ENCODE measurements at places on chromosomes 2 and 18.

GRCh38 chr2:54038835-54039234 is 68.0 kb upstream of the PSME4 start:
- no peak for DNase-seq

GRCh38 chr18:61690418-61691138 is 202.2 kb downstream of the RNF152 start:
- DNase-seq: peak; percentile 21

- no peak for DNase-seq
Measured at GRCh38 chr2:200127848-200128247, 172.5 kb downstream of the MAIP1 start.

- no peak for DNase-seq
Measured at GRCh38 chr18:74286106-74286855, 5.5 kb downstream of the CYB5A start.

GRCh38 chr2:75614162-75614651 is 32.4 kb upstream of the MRPL19 start:
- DNase-seq: peak; percentile 71

DNA sequence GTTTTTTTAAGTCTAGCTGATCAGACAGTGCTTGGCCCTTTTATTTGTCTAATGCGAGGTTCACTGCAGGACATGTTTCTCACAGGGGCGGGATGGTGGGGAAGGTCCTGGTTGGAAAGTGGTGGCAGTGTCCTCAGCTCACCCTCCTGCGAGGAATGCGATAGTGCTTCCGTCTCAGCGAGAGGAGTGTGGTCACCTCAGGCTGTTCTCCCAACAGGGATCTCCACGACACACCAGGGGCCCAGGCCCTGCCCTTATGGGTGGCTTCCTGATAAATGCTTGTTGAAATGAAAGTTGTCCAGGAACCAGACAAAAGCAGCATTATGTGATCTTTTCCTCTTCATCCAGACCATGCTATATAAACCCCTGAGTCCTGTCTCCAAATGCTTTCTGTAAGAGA is 70.1 kb downstream of the BOLA3 start:
- no peak for DNase-seq

DNA sequence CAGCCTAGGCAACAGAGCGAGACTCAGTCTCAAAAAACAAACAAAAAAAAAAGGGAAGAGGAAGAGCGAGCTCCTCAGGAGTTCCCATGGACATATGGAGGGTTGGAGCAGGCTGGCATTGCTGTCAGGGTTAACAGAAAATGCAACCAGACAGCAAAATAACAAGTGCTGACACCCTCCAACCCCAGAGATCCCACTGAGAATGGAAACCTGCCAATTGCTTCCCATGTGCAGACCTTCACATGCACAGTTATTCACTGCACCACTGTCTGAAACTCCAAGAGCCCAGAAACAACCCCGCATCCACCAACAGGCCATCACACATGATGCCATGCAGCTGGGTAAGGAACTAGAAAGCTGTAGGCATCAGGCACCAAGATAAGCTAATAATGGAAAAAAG is 43.5 kb downstream of the TFCP2L1 start:
- no peak for DNase-seq

- no peak for DNase-seq
Measured at GRCh38 chr2:234771980-234772732, 179.7 kb upstream of the SH3BP4 start.

GRCh38 chr2:24620936-24621335 is 129.9 kb downstream of the NCOA1 start:
- no peak for DNase-seq

DNA sequence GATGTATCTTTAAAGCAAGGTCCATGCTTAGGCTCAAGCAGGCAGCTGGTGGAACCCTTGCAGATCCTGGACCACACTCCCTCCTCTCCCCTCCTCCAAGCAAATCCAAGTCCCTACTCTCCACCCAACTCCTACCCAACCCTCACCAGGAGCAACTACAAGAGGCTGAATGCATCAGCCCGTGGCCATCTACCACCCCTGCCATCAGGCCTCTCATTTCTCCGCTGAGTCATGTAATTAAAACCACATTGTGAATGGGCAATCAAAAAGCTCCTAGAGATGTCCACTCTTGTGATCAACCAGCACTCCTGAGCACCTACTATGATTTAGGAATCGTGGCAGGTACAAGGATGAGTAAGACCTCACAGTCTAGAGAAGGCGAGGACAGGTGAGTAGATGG is 142.2 kb upstream of the CAPN13 start:
- DNase-seq: no peak

DNA sequence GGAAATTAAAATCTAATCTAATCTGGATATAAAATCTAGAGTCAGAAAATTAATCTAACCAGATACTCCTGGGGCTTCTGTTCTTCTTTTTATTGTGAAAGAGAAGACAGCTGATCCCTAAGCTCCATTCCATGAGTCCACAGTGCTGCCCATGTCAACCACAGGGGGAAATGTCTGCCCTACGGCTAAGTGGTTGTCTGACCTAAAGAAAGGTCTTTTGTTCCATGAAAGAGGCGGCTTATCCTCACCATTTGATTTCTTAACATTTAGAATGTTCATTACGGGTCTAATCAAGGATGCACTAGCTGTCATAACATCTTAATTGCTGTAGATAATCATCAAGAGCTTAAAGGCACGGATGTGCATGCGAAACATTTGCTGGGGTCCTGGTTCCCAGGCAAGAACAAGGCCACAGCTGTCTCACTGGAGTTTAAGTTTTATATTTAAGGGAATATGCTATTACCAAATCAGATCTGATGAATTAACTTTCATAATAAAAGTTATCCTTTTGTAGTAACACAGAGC is 162.6 kb downstream of the PAX3 start:
- no peak for DNase-seq

DNA sequence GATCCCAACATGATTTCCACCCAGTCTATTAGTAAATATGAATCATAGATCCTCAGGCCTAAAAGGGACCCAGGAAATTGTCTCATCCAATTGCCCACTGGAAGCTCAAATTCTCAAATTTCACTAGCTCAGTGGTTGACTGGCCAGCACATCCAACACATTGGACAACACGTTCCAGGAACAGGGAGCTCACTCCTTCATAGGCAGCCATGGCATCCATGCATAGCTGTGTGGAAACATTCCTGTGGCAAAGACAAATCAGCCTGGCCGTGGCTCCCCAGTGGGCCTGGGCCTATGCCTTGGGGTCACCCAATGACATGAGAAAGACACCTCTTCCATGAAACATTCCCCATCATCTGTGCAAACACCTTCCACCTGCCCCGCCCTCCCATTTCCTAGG is 261.1 kb downstream of the ANAPC1 start:
- DNase-seq: no peak

GRCh38 chr18:55173291-55173690 is 214.0 kb upstream of the CCDC68 start:
- DNase-seq: no peak

- no peak for DNase-seq
Measured at GRCh38 chr2:189545418-189545817, 35.2 kb downstream of the SLC40A1 start.

DNA sequence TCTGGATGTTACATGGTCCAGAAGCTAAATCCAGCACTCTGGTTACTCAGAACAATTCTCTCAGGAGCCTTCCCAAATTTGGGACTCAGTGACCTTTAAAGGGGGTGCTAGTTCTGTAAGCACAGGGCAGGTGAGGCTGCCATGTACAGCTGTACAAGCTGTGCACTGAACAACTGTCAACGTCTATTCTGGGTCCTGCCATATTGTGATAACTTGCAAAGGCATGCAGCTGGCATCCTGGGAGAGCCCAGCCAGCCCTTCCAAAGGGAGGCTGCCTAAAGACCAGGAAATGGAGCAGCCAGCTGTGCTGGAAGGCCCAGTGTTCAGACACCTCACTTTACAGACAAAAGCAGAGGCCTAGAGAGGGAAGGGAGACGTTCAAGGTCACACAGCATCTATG is 204.8 kb downstream of the KLHL29 start:
- DNase-seq: no peak

DNA sequence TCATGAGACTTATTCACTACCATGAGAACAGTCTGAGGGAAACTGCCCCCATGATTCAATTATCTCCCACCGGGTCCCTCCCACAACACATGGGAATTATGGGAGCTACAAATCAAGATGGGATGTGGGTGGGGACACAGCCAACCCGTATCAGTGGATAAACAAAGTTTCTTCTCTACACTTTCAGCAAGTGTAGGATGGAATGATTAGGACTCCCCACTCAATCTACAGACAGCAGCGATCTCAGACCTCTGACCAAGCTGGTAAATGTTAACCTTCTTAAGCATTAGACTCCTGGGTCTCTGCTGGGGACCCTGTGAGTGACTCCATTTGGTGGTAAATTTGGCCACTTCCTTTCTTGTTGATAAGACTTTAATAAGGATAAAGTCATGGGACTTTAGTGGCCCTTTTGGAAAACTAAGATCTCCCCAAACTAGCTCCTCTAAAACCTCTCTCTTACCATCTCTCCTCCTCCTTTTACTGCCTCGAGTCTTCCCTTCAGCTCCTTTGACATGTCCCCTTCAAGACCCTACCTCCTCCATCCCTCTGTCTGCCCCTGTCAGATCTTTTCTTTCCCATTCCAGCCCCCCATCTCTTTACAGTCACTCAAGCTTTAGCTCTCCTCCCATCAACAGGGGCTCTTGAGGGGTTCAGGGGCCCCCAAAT is 71.9 kb downstream of the MYL12B start:
- no peak for DNase-seq

- no peak for DNase-seq
Measured at GRCh38 chr2:84919885-84920580, 14.6 kb downstream of the TMSB10 start.

GRCh38 chr2:149564097-149564496 is 23.5 kb downstream of the MMADHC start:
- no peak for DNase-seq

GRCh38 chr2:73343992-73344391 is 41.6 kb upstream of the ALMS1 start:
- no peak for DNase-seq

- DNase-seq: no peak
Measured at GRCh38 chr2:203820969-203821368, 46.6 kb upstream of the CTLA4 start.

- no peak for DNase-seq
Measured at GRCh38 chr2:41500895-41501294, 546.9 kb upstream of the PKDCC start.

GRCh38 chr2:118675531-118675930 is 171.9 kb downstream of the EN1 start:
- no peak for DNase-seq

GRCh38 chr18:36692371-36692770 is 136.4 kb downstream of the TPGS2 start:
- no peak for DNase-seq

GRCh38 chr2:216991563-216991962 is 131.7 kb upstream of the TNP1 start:
- no peak for DNase-seq

- DNase-seq: no peak
Measured at GRCh38 chr2:168495524-168495923, 39.5 kb downstream of the CERS6 start.

DNA sequence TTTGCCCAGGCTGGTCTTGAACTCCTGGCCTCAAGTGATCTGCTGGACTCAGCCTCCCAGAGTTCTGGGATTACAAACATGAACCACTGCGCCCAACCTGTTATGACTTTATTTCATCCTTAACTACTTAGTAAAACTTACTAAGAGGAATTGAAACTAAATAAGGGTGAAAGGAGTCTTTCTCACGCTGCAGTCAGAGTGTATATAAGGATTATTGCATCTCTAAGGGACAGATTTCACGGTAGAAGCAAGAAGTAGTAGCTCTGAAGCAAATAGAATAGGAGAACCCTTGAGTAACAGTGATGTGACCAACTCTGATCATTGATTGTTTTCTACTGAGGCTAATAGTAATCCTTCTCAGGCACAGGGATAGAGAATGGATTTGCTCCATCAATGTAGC is 960.1 kb downstream of the CPS1 start:
- DNase-seq: no peak

- DNase-seq: peak; percentile 93
Measured at GRCh38 chr2:178271629-178272333, 77.5 kb downstream of the OSBPL6 start.

GRCh38 chr2:231531883-231532755 is 1.9 kb upstream of the NMUR1 start:
- DNase-seq: no peak

DNA sequence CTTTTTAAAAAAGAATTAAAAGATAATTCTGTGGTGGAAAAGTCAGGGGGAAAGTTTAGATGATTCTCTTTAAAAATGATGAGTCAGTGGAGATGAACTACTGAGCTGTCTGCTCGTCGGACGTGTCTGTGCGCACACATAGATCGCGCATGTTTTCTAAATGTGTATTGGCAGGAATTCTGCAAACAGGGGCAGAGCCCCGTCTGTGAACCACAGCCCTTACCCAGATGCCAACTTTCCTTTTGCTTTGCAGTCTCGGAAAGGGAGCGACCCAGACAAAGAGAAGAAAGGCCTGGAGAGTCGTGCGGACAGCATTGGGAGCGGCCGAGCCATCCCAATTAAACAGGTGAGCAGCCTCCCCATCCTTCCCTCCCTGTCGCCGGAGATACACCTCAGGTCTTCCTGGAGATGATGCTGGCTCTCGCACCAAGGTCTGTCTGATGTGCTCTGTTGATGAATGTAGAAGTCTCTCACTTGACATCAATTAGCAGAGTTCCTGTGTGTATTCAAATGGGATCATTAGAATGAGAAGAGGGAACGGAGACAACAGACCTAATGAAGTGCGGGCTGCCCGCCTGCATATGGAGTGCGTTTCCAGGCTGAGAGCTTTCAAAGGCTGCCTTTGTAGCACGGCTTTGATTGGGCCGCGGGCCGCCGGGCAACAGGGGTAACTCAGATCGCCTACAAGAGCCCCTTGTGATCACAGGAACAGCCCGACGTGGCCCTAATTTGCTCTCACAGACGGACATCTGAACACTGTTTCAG is 313.3 kb downstream of the AGAP1 start:
- DNase-seq: no peak

DNA sequence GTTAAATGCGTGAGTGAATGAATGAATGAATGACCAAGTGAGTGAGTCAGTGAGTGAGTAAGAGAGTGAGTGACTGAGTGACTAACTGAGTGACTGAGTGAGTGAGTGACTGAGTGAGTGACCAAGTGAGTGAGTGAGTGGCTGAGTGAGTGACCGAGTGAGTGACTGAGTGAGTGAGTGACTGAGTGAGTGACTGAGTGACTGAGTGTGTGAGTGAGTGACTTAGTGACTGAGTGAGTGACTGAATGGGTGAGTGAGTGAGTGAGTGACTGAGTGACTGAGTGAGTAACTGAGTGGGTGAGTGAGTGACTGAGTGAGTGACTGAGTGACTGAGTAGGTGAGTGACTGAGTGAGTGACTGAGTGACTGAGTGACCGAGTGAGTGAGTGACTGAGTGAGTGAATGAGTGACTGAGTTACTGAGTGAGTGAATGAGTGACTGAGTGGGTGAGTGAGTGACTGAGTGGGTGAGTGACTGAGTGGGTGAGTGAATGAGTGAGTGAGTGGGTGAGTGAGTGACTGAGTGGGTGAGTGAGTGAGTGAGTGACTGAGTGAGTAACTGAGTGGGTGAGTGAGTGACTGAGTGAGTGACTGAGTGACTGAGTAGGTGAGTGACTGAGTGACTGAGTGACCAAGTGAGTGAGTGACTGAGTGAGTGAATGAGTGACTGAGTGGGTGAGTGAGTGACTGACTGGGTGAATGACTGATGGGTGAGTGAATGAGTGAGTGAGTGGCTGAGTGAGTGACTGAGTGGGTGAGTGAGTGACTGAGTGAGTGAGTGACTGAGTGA is 11.3 kb downstream of the MAL start:
- no peak for DNase-seq

Measured in right lobe of liver (tissue), 6 donors.